CD4-positive, CD25-positive, alpha-beta regulatory T cell (primary cell): ENCODE measurements at places on chromosomes 1 and 21.
A peak's percentile ranks its signal among the peaks of the same experiment; 100 is the strongest.

- no peaks in the 10 kb centered on the region for H3K27me3 ChIP-seq
- no peak overlapping the region for H3K27ac ChIP-seq
- DNase-seq: peak; percentile 67
- no peak overlapping the region for H3K4me3 ChIP-seq
These were observed 12.3 kb upstream of the GJA8 start for GRCh38 chr1:147890177-147890790.

DNA sequence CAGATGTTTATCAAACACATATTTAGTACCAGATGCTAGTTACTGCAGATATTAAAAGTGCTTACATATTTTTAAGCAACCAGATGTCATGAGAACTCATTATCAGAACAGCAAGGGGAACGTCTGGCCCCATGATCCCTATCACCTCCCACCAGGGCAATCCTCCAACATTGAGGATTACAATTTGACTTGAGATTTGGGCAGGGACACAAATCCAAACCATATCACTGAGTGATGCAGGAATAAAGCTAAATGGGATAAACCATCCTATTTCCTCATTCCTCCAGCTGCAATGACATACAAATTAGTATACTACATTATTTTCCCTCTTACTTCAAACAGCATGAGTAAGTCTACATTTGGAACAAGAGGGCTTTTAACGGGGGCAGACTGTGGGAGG lies 3.1 kb upstream of the KCNK2 start:
- H3K36me3 ChIP-seq: no peaks in the 10 kb centered on the region
- peaks cover 8% of the 10 kb centered on the region for H3K27me3 ChIP-seq
- H3K27ac ChIP-seq: no peak overlapping the region
- no peak overlapping the region for H3K4me3 ChIP-seq
- no peak for DNase-seq

- H3K27me3 ChIP-seq: no peaks in the 10 kb centered on the region
- H3K27ac ChIP-seq: no peak overlapping the region
- no peaks in the 10 kb centered on the region for H3K36me3 ChIP-seq
- H3K4me1 ChIP-seq: peaks cover 15% of the 10 kb centered on the region
These were observed 7.3 kb downstream of the GNG4 start for GRCh38 chr1:235642011-235642942.

DNA sequence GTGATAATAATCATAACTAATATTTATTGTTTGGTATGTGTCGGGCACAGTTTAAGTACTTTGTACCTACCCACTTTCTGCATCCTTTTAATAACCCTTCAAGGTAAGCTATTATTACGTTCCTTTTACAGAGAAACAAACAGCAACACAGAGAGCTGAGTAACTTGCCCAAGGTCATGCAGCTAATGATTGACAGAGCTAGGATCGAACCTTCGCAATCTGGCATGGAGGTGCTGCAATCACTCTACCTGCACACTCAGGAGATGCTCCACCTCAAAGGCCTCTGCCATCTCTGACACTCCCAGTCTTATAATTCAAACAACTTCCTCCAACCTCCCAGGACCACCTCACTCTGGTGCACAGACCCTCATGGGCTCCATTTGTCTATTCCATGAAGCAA lies 137.2 kb downstream of the DMRTA2 start:
- H3K4me1 ChIP-seq: no peaks in the 10 kb centered on the region
- no peak overlapping the region for H3K27ac ChIP-seq
- H3K27me3 ChIP-seq: no peaks in the 10 kb centered on the region

GRCh38 chr1:230647321-230647720 lies 5.0 kb downstream of the COG2 start:
- H3K27me3 ChIP-seq: no peaks in the 10 kb centered on the region
- H3K36me3 ChIP-seq: peaks cover 13% of the 10 kb centered on the region
- H3K4me1 ChIP-seq: peaks cover 30% of the 10 kb centered on the region
- no peak for DNase-seq
- H3K4me3 ChIP-seq: no peak overlapping the region

DNA sequence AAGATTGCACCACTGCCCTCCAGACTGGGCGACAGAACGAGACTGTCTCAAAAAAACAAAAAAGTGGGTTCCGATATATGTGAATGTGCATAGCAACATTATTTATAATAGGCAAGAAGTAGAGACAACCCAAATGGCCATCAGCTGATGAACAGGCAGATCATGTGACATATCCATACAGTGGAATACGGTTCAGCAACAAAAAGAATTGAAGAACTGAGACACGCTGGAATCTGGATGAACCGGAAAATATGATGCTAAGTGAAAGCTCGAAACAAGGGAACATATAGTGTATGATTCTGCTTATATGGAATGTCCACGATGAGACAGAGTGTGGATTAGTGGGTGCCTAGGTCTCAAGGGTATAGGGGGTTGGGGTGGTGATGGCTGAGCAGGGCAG lies 28.5 kb upstream of the MORC3 start:
- DNase-seq: no peak
- peaks cover 21% of the 10 kb centered on the region for H3K4me1 ChIP-seq
- no peak overlapping the region for H3K27ac ChIP-seq
- no peaks in the 10 kb centered on the region for H3K27me3 ChIP-seq
- H3K4me3 ChIP-seq: no peak overlapping the region
- H3K36me3 ChIP-seq: peaks cover 5% of the 10 kb centered on the region

DNA sequence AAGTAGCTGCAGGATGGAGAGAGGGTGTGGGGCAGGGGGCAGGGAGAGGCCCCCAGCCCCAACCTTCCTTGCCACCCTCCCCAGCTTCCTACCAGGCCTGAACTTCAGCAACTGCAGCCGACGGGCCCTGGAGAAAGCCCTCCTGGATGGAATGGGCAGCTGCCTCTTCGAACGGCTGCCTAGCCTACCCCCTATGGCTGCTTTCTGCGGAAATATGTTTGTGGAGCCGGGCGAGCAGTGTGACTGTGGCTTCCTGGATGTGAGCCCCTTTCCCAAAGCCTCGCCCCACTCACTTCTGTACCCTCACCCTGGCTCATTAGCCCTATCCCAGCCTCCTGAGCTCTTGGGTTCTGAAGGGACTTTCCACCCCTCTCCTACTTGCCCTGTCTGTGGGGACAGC lies 6.0 kb downstream of the ADAM15 start:
- peaks cover 25% of the 10 kb centered on the region for H3K4me1 ChIP-seq
- no peak for DNase-seq
- no peaks in the 10 kb centered on the region for H3K27me3 ChIP-seq
- peaks cover 5% of the 10 kb centered on the region for H3K36me3 ChIP-seq

- H3K4me1 ChIP-seq: peaks cover 18% of the 10 kb centered on the region
- H3K36me3 ChIP-seq: no peaks in the 10 kb centered on the region
- H3K4me3 ChIP-seq: no peak overlapping the region
- no peak for DNase-seq
These were observed 15.5 kb upstream of the MAST2 start for GRCh38 chr1:45787905-45788304.
